ENCODE measurements at places on chromosomes 13 and 19. TPM values are rescaled to one million over a fixed set of nuclear protein-coding genes. Genes with fewer than 3 reads are reported as not detected.

- DNase-seq = no peak
These were observed 3.4 kb upstream of the HNRNPA1L2 start for GRCh38 chr13:52638666-52639328.

GRCh38 chr13:81987159-81987558 lies 1646.2 kb upstream of the SPRY2 start:
- no peak for DNase-seq

GRCh38 chr13:105918842-105919741 lies 616.4 kb downstream of the EFNB2 start:
- no peak for DNase-seq

DNA sequence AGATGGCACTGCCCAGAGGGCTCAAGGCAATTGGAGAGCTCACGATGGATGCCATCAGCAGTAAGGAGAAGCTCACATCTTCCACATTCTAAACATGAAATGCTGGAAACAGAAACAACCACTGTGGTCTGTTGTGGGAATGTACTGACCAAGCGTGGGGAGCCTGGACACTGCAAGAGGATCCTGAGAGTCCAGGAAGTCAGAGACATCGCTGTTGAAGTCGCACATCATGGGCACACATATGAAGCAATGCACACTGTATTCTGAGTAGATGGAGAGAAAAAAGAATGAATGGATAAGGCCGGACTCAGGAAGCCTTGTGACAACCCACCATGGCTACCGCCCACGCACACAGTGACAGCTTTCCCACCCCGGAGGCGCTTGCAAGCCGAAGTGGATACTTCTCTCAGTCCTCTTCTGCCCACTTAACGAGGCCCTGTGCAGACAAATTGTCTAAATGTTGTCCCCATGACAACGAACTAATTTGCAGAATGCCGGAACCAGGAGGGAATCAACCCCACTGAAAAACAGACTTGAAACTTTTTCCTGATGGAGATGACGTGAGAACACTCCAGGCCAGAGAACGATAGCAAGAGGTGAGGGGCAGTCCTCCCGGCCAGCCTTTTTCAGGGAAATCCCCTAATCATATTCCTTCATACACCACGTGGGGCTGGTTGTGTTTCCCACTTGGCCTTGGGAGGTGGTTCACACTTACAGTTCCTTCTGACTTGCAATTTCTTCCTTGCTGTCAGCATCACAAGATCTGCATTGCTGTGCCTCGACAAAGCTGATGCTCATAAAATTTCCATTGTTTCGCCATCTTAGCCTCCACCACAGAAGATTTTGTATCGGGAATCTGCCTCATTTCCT lies 109.6 kb upstream of the SERP2 start:
- DNase-seq = no peak

DNA sequence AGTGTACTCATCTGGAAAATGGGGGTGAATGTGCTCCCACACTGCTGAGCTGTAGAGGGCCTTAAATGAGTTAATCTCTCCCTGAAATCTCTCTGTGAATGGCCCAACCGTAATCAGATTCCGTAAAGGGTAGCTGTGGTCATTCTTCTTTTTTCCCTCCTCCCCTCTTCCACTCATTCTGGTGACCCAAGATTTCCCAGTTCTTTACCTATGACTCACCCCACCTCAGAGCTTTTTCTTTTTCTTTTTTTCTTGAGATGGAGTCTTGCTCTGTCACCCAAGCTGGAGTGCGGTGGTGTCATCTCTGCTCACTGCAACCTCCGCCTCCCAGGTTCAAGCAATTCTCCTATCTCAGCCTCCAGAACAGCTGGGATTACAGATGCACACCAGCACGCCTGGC lies 33.3 kb upstream of the MUC16 start:
- DNase-seq = no peak

DNA sequence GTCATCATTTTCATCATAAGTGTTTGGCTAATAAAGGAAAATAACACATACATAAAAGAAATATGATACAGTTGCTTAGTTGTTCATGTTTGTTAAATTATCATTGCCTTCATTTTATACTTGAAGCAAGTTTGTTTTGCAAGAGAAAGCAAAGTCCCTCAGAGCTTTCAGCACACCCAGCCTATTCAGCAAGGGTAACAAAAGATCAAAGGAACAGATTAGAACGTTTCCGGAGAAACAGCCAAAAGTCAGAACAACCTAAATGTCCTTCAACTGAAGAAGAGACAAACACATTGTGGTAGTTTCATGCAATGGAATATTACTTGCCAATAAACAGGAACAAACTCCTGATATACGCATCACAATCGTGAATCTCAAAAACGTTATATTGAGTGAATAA lies 380.7 kb downstream of the MZT1 start:
- no peak for DNase-seq

DNA sequence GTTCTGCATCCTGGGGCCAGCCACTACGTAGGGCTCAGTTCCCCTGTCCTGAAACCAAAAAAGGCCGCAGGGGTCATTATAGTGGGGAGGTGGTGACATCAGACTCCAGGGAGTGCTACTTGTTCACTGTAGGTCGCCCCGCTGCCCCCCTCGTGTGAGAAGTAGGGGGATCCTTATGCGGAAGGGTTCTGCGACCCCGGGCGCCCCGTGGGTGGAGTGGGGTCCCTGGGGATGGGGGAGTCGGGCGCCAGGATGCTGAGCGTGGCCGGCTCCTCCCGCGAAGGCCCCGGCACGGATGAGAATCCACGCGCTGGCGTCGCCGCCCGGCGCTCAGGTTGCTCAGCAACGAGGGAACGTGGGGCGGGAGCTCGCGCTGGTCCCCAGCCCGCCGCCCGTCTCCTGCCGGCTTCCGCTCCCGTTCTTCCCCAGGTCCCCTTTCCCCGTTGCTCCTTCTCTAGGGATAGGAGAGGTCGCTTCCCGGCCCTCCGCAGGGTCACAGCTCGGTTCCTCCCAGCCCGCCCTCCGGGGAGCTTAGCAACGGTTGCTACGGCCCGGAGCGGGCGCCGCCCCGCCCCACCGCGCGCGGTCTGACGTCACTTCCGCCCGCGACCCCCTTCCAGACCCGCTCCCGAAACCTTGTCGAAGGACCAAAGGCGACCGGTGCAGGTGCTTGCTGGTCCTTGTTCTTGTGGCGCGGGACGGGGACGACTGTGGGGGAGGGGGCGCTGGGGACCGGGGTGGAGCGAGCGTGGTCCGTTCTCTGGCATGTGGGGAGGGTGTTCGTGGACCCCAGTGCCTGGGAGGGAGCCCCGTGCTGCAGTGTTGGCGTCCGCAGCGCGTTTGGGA lies at the start of gene NAT14:
Gene NAT14 (plus strand): TSS at position 596 of the 846 bp plus-strand sequence. CDS start 521 bp downstream, outside the sequence.
- DNase-seq = peak; percentile 54

GRCh38 chr13:26257049-26257448 lies 3.1 kb downstream of the CDK8 start:
- DNase-seq = no peak

GRCh38 chr13:113654175-113654560 lies 3.8 kb downstream of the ATP4B start:
- DNase-seq = no peak

DNA sequence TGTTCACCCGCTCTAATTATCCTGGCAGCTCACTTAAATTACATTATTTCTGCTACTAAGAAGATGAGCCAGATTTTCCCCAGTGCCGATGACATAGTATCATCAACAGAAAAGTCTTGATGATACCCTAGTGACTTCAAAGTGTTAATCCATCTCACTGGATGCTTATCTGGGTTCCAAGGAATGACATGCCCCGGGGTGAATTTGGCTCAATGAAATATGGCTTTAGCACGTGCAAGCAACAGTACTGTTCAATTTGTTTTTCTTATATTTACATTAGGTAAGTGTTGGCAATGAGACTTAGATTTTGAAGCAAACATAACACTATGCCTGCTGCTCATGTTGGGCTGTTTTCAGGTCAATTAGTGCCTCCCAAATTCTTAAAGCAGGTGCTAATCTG lies 548.2 kb upstream of the SLITRK1 start:
- DNase-seq = no peak

GRCh38 chr13:84940798-84941197 lies 858.4 kb downstream of the SLITRK6 start:
- DNase-seq = no peak

DNA sequence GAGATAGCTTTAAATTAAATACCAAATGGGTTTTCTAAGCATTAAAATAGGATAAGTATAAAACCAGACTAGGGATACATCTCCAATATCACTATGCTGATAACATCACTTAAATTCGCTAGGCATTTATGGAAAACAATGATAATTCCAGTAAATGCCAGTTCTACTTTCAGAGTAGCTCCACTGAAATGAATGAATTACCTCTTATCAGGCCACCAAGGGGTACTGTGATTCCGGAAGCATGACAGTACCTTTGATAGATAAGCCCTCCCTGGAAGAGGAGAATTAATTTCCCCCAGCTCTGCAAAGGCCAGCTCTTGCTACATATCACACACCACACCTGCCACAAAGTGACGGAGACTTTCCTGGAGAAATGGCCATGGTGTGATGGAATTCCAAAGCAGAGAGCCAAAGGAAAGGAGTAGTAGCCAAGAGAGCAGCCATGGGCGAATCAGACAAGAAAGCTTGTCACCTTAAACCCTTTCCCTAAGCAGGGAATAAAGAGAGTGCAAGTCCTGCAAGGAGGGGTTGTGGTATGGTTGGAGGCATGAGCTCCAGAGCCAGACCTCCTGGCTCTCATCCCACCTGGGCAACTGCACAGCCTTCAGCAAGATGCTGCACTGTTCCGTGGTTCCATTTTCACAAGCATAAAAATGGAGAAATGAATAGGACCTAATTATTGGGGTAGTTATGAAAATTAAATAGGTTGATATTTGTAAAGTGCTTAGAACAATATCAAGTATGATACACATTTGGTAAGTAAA lies 423.1 kb downstream of the FGF14 start:
- no peak for DNase-seq

DAND5 gene
- under 0.01 TPM for total RNA-seq

PSG3 gene
- total RNA-seq = not detected

NCAN gene
- not detected for total RNA-seq

EGLN2 gene
- 146 TPM for total RNA-seq

SPACA4 gene
- total RNA-seq = not detected

CDC42EP5 gene
- total RNA-seq = 0.54 TPM

ZNF230 gene
- 2.4 TPM for total RNA-seq

CCDC124 gene
- 22.9 TPM for total RNA-seq

TMEM59L gene
- total RNA-seq = not detected

ANKRD24 gene
- total RNA-seq = 0.27 TPM

ZNF724 gene
- total RNA-seq = 6.7 TPM

Data from hematopoietic multipotent progenitor cell (in vitro differentiated cells).